Glomerular endothelial cell (primary cell): ENCODE measurements at places on chromosomes 12 and 14. TPM values are rescaled to one million over a fixed set of nuclear protein-coding genes. Genes with fewer than 3 reads are reported as not detected.

FLVCR2 gene
- total RNA-seq: 2.1 and 7.4 TPM in 2 replicates

SARNP gene
- 94.4 and 103 TPM in 2 replicates for total RNA-seq

GTF2A1 gene
- total RNA-seq: 15.4 and 19.6 TPM in 2 replicates

C12orf57 gene
- total RNA-seq: 180 and 194 TPM in 2 replicates

SRRM4 gene
- not detected in 2 replicates for total RNA-seq
